ENCODE measurements at places on chromosomes 7 and 10.
A peak's percentile ranks its signal among the peaks of the same experiment; 100 is the strongest.

DNA sequence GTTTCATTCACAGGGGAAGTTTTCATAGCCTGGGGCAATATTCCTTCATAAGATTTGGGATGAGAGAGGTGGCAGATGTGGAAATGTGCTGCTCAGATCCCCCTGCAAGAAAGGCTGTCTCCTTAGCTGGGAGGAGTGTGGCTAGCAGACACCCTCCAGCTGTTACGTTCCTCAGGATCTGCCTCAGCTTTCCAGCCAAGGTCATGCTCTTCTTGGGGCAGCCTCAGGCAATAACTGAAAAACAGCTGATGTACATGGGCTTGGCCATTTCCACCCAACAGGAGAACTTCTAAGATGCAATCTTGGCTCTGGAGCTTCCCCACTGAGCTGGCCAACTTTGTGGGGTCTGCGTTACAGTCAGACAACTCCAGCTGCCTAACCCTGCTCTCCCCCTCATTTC is 51.3 kb upstream of the SEPTIN7 start:
- peak; percentile 80 for DNase-seq

GRCh38 chr10:49837051-49837478 is 74.9 kb upstream of the OGDHL start:
- no peak for DNase-seq

GRCh38 chr10:75685187-75685586 is 253.8 kb downstream of the LRMDA start:
- no peak for DNase-seq

DNA sequence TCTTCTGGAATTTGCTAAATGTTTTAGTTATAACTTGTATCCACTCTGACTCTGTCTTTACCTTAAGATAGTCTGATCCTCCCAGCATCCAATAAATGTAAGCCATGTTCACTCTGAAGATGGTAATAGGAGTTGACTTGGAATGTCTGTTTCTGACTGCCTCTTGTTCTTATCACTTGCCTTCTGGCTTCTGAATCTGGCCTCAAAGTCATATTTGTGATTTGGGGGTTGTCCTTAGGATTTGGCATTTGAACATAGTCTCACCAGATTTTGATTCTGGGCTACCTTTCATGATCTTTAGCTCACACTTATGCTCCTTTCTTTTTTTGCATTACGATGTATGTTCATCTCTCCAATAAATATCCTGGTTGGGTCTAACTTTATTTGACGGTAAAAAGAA is 247.0 kb downstream of the SH2D4B start:
- DNase-seq, result no peak

GRCh38 chr10:58265249-58265648 is 2.4 kb downstream of the IPMK start:
- no peak for DNase-seq

- DNase-seq, result no peak
Observed at GRCh38 chr10:127947211-127947610, 40.3 kb downstream of the PTPRE start.

- peak; percentile 22 for DNase-seq
Observed at GRCh38 chr7:129401967-129402860, 32.0 kb upstream of the STRIP2 start.

DNA sequence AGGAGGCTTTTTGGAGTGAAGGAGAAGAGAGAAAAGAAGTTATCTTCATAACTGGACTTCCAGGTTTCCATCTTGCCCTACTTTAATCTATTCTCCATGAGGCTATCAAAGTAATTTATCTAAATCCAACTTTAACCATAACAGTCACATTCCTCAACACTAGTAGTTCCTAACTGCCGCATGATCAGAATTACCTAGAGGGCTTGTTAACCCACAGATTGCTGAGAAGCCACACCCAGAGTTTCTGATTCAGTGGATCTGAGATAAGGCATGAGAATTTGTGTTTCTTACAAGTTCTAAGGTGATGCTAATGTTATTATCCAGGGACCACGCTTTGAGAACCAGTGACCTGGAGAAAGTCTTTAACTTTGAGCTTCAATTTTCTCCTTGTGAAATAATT is 8.3 kb upstream of the COL1A2 start:
- DNase-seq, result no peak

GRCh38 chr10:11424456-11425295 is 186.8 kb downstream of the USP6NL start:
- peak; percentile 78 for DNase-seq

DNA sequence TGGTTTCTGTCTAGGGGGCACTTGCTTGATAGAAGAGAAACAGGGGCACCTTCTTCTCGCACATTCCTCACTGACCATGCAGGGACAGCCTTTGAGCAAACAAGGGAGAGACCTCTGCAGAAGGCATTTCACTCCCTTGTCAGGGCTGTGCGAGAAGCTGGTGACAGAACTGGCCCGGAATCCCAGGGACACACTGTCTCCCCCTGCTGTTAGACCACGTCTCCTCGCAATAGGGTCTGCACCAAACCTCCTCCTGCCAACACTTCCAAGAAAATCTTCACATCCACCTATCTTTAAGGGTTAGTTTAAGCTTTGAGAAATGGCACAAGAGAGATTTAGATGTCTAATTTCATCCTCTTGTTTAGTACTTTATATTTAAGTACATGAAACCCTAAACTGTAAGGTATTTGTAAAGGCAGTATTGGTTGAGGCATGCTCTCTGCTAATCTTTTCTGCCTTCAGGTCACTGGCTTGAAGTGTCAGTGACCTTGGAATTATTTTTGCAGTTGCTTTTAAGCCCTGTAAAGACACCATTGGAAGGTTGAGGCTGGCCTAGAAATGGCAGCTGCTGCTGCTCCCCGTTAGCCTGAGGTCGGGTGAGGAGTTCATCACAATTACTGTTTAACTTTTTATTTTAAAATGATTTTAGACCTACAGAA is 37.0 kb downstream of the RBM20 start:
- DNase-seq, result peak; percentile 85

DNA sequence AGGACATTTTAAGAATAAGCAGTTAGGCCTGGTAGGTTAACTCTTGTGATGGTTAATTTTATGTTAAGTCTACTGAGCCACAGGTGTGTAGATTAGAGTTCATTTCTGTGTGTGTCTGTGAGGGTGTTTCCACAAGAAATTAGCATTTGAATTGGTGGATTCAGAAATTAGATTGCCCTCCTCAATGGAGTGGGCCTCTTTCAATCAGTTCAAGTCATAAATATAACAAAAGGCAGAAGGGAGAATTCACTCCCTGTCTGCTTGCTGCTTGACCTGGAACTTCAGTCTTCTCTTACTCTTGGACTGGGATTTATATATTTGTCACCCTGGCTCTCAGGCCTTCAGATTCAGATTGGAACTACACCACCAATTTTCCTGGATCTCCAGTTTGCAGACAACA is 55.3 kb upstream of the POM121L12 start:
- DNase-seq, result no peak

DNA sequence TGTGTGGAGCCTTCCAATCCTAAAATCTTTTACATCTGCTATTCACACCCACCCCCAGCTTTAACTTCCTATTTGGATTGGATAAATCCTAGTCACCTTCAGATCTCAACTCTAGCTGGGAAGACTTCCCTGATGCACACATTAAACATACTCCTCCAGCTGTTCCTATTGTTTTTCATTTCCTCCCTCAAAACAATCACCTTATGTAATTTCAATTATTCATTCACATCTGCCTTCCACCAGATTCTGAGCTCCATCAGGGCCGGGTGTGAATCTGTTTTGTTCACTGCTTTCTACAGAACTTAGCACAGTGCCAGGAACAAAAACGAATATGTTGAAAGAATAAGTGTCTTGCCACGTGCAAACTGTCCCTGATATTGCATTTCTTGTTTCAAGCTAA is 497.4 kb downstream of the PLXDC2 start:
- DNase-seq, result no peak

DNA sequence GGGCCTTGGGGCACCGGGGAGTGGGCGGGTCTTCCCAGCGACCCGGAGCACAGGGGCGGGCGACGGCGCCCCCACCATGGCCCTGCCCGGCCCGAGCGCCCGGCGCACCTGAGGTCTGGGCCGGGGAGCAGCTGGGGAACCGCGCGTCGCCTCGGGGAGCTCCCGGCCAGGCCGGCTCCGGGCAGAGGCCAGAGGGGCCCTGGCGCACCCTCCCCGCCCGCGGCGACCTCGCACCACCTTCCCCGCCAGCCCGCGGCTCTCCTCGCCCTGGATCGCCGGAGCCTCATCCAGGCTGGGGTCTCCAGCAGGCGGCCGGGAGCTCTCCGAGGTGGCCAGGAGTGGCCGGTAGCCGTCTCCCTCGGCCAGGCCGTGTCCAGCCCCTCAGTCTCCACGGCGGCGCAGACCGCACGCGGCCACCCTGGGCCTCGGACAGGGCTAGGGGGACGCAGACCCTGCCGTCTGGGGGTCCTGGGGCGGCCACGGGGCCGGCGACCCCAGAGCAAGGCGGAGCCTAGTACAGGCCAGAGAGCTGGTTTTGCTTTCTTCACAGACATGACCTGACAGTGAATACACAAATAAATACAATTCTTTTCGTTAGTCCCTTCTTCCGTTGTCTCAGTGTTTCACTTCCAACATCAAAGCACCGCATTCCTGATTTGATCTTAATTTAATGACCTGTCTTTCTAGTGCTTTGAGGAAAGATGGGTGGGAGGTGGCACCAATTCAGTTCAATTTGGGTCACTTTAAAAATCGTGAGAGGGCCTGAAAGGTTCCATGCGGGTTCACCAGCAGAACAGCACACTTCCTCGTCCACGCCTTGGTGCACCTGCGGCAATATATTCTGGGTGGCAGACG is 356.9 kb downstream of the DNAJB6 start:
- no peak for DNase-seq

DNA sequence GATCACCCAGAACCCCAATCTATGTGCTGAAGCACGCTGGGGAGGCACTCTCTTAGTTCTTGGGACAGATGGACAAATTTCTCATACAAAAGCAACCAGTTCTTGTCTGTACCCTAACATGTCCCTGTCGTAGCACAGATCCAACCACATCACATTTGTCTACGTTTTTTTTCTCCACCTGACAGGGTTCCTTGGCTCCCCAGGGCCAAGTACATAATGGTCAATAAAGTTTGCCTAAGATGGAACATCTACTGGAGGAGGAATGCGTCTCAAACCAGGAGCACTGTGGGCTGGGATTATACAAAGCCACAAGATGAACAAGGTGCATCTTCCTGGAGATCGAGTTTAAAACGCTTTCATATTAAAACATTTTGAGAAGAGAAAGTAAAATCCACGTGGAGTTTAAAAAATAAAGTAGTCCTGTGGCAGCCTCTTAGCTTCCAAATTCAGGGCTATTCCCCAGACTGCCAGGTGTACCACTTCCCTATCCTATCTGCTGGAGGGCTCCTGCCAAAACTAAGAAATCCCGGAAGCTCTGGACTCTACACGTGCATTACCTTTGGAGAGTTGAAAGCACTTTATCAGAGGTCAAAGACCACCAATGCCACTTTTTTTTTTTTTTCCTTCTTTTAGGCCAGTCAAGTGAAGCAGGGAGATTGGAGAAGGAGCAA is 1.4 kb downstream of the TMEM243 start:
- no peak for DNase-seq

GRCh38 chr7:149085866-149086265 is 4.7 kb downstream of the ZNF786 start:
- DNase-seq, result no peak

- no peak for DNase-seq
Observed at GRCh38 chr7:68414631-68415425, 1183.4 kb upstream of the AUTS2 start.

GRCh38 chr10:45575966-45576597 is 96.5 kb downstream of the ZFAND4 start:
- DNase-seq, result no peak

DNA sequence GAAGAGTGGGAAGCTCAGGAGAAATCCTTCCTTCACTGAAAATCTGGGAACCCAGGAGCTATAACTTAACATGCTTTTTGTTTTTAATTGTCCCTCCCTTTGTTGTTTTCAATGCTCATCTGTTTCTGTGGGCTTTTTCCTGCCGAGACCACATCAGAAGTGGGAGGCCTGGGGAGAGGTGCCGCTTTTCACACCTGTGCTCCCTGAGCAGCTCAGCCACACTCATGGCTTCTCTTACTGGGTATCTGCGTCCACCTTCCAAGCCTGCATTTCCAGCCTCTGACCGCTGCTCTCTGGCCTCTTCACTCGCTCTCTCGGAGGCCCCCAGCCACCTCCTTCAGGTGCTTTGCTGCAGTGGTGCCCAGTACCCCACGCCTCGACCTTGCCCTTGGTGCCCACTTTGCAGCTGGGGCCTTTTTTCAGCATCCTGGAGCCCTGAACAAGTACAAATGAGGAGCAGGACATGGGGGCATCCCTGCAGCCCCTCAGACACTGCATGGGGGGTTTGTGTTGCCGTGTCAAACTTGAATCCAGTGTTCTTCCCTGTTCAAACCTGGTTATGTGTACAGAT is 9.9 kb downstream of the C7orf57 start:
- no peak for DNase-seq

DNA sequence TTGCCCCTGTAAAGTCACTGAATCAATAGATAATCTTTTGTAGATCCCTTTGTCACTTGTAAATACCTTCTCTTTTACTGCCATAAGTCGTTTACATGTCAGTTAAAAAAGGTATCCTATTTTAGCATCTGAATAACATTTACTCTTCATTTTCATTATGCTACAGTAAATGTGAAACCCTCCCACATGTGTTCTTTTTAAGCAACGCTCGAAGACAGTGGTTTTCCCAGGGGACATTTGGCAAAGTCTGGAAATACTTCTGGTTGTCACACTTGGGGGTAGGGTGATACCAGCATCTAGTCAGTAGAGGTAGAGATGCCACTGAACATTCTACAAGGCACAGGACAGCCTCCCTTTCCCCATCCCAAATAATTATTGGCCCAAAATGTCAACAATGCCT is 23.7 kb downstream of the ATAD1 start:
- peak; percentile 26 for DNase-seq

DNA sequence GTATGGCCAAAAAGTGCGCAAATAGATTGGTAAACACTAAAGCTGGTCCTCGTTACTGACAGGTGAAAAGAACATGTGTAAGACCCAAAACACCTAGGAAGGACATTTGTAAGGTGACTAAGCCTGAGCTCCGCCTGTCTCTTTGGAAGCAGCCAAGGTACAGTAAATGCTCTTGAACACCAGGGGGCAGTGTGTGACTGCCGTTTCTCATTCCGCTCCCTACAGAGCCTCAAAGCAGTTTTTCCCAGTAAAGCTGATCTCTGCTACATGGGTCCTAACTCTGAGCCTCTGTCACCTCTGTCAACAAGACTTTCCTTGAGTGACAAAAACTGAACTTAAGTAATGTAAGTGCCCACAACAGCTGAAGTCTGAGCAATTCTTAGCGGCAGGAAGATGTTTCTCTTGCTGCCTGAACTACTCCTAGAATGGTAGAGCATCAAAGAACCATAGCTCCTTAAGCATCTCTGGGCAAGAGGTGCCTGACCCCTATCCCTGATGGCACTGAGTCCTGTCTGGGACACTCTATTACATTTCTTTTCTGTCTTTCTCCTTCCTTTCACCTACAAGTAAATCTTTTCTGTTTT is 238.0 kb upstream of the INHBA start:
- DNase-seq, result peak; percentile 85

- peak; percentile 99 for DNase-seq
Observed at GRCh38 chr7:41955893-41956675, 253.2 kb upstream of the INHBA start.

GRCh38 chr10:132534391-132535064 is 3.1 kb upstream of the INPP5A start:
- DNase-seq, result no peak

GRCh38 chr10:1461016-1461415 is 276.3 kb downstream of the ADARB2 start:
- DNase-seq, result peak; percentile 1

- DNase-seq, result peak; percentile 76
Observed at GRCh38 chr7:42491106-42491505, 254.1 kb upstream of the GLI3 start.
